ENCODE measurements at places on chromosomes 2 and 18.
A peak's percentile ranks its signal among the peaks of the same experiment; 100 is the strongest.

GRCh38 chr2:141932261-141932660 lies 198.6 kb downstream of the LRP1B start:
- peaks cover 5% of the 10 kb centered on the region for H3K36me3 ChIP-seq
- no peak overlapping the region for H3K27ac ChIP-seq
- no peaks in the 10 kb centered on the region for H3K27me3 ChIP-seq
- no peak overlapping the region for H3K4me3 ChIP-seq

- peaks cover 7% of the 10 kb centered on the region for H3K4me1 ChIP-seq
- H3K27ac ChIP-seq, result no peak overlapping the region
- H3K36me3 ChIP-seq, result no peaks in the 10 kb centered on the region
- DNase-seq, result no peak
- no peak overlapping the region for H3K4me3 ChIP-seq
Observed at GRCh38 chr2:64119369-64119768, 24.9 kb downstream of the PELI1 start.

DNA sequence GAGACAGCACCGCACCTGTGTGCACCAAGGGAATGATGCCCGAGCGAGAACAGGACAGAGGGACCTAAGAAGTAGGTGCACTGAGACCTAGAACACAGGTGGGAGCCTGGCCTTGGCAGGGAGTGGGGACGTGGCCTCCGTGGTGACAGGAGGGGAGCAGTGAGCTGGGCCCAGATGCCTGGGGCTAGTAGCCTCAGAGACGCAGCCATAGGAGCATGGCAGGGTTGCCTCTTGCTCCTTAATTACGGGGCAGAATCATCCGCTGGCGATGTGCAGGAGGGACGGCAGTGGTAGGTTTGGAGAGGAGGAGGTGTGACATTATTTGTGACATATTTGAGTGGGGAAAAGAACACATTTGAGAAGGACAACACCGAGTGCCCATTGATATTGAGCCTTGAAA lies 57.0 kb upstream of the HPCAL1 start:
- H3K4me1 ChIP-seq, result peaks cover 3% of the 10 kb centered on the region
- H3K4me3 ChIP-seq, result no peak overlapping the region
- H3K27ac ChIP-seq, result no peak overlapping the region
- H3K27me3 ChIP-seq, result peaks cover 3% of the 10 kb centered on the region

GRCh38 chr18:22188559-22189267 lies 19.3 kb downstream of the GATA6 start:
- H3K27ac ChIP-seq, result no peak overlapping the region
- no peak overlapping the region for H3K4me3 ChIP-seq
- no peaks in the 10 kb centered on the region for H3K4me1 ChIP-seq
- H3K36me3 ChIP-seq, result no peaks in the 10 kb centered on the region

- H3K36me3 ChIP-seq, result no peaks in the 10 kb centered on the region
- no peaks in the 10 kb centered on the region for H3K27me3 ChIP-seq
- peaks cover 9% of the 10 kb centered on the region for H3K4me1 ChIP-seq
- H3K4me3 ChIP-seq, result no peak overlapping the region
- no peak for DNase-seq
Observed at GRCh38 chr2:15142069-15142689, 419.0 kb downstream of the NBAS start.

GRCh38 chr2:145653553-145653952 lies 1133.6 kb upstream of the ZEB2 start:
- H3K27me3 ChIP-seq, result no peaks in the 10 kb centered on the region
- no peaks in the 10 kb centered on the region for H3K36me3 ChIP-seq
- H3K4me3 ChIP-seq, result no peak overlapping the region
- H3K4me1 ChIP-seq, result no peaks in the 10 kb centered on the region
- no peak overlapping the region for H3K27ac ChIP-seq

- H3K4me1 ChIP-seq, result peaks cover 12% of the 10 kb centered on the region
- DNase-seq, result peak; percentile 85
- H3K27ac ChIP-seq, result no peak overlapping the region
- no peak overlapping the region for H3K4me3 ChIP-seq
- H3K27me3 ChIP-seq, result peaks cover 16% of the 10 kb centered on the region
Observed at GRCh38 chr2:126886211-126886915, 12.3 kb upstream of the TEX51 start.

- no peak overlapping the region for H3K4me3 ChIP-seq
- H3K4me1 ChIP-seq, result no peaks in the 10 kb centered on the region
- H3K36me3 ChIP-seq, result no peaks in the 10 kb centered on the region
Observed at GRCh38 chr2:226308986-226309385, 490.6 kb downstream of the IRS1 start.

DNA sequence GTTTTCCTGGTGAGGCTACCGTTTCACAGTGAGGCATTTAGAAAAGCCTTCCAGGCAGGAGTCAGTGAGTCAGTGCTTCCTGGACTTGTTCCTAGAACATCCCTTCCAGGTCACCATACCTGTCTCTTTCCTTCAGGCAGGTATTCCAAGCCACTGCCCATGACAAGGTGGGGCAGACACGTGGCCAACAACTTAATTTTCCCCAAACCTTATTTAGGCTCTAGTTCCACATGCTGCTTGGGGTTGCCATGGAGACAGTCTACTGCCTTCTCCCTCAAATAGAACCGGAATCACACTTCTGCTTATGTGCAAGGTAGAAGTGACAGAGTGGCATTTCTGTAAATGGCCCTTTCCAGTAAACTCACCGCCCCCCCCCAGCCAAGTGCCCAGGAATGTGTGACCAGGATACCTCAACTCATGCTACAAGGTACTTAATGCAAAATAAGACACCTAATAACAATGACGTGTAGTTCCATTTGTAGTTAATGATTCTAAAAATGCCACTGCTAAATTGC lies 258.3 kb downstream of the PRKCE start:
- no peak overlapping the region for H3K27ac ChIP-seq
- H3K4me3 ChIP-seq, result no peak overlapping the region
- peaks cover 15% of the 10 kb centered on the region for H3K27me3 ChIP-seq
- no peak for DNase-seq
- H3K4me1 ChIP-seq, result peaks cover 14% of the 10 kb centered on the region
- H3K36me3 ChIP-seq, result no peaks in the 10 kb centered on the region

DNA sequence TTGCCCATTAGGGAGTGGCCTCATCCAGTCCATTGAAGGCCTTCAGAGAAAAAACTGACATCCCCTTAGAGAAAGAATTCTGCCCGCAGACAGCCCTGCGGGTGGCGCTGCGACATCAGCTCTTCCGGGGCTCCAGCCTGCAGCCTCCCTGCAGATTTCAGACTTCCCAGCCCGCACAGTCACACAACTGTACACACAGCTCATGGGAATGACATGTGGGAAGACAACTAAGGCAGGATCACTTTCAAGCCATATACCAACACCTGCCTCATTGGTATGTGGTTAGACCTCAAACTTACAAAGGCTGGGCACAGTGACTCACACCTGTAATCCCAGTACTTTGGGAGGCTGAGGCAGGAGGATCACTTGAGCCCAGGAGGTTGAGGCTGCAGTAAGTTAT lies 24.8 kb upstream of the TUBB6 start:
- no peak overlapping the region for H3K27ac ChIP-seq
- DNase-seq, result no peak
- H3K4me3 ChIP-seq, result no peak overlapping the region
- no peaks in the 10 kb centered on the region for H3K36me3 ChIP-seq
- peaks cover 8% of the 10 kb centered on the region for H3K27me3 ChIP-seq

DNA sequence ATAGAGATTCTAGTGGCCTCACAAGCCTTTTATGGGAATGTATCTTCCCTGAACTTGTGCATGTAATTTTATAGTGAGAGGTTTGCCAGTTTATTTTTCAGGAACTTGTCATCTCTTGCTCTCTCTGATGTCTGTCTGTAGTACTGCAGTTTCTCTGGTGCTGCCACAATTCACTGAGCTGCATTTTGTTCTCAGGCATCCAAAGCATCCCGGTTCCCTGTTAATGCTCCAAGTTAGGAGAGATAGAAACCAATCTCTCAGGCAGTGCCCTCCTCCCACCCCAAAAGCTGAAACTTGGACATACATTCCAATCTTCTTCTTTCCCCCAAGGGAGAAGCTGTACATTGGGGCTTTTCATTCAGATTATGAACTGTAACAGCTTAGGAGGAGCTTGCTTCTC lies 30.1 kb upstream of the GRB14 start:
- no peaks in the 10 kb centered on the region for H3K27me3 ChIP-seq
- H3K36me3 ChIP-seq, result peaks cover 11% of the 10 kb centered on the region
- no peak for DNase-seq
- no peak overlapping the region for H3K27ac ChIP-seq
- no peak overlapping the region for H3K4me3 ChIP-seq

- H3K27ac ChIP-seq, result no peak overlapping the region
- no peaks in the 10 kb centered on the region for H3K27me3 ChIP-seq
- DNase-seq, result no peak
- H3K4me3 ChIP-seq, result no peak overlapping the region
- peaks cover 4% of the 10 kb centered on the region for H3K36me3 ChIP-seq
Observed at GRCh38 chr2:21552981-21553380, 429.2 kb downstream of the TDRD15 start.

GRCh38 chr2:176074919-176075425 lies 8.8 kb downstream of the EVX2 start:
- peaks cover 7% of the 10 kb centered on the region for H3K36me3 ChIP-seq
- no peak overlapping the region for H3K27ac ChIP-seq
- peaks cover 14% of the 10 kb centered on the region for H3K4me1 ChIP-seq
- no peak for DNase-seq
- peak overlapping the region; percentile 81 for H3K4me3 ChIP-seq
- peaks cover 27% of the 10 kb centered on the region for H3K27me3 ChIP-seq

- H3K4me3 ChIP-seq, result no peak overlapping the region
- H3K4me1 ChIP-seq, result peaks cover 6% of the 10 kb centered on the region
Observed at GRCh38 chr2:76128622-76129021, 417.9 kb upstream of the GCFC2 start.

DNA sequence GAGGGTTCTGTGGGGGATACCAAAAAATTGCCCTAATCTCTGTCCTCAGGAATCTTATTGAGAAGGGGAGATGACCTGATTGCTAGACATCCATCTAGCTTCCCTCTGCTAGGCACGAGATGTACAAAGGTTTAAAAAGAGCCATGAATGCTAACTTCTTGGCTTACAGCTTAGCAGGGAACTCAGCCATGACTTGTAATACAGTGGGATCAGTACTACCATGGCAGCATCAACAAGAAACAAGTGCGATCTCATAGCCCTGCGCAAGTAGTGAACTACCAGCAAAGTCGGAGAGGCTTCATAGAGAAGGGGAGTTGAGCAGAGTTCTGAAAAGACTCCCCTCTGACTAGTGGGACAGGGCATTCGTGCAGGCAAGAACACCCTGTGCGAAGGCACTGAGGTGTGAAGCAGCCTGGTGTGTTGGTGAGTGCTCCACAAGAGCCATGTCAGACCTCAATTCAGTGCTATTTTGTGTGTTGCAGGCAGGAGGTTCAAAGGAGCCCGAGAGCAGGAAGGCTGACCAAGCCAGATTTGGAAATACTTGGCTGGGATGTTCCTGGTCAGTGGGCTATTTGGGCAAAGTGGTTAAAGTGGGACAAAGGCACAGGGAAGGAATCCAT lies 130.0 kb downstream of the FMNL2 start:
- H3K4me3 ChIP-seq, result peak overlapping the region; percentile 75
- peaks cover 73% of the 10 kb centered on the region for H3K4me1 ChIP-seq
- peak; percentile 32 for DNase-seq

DNA sequence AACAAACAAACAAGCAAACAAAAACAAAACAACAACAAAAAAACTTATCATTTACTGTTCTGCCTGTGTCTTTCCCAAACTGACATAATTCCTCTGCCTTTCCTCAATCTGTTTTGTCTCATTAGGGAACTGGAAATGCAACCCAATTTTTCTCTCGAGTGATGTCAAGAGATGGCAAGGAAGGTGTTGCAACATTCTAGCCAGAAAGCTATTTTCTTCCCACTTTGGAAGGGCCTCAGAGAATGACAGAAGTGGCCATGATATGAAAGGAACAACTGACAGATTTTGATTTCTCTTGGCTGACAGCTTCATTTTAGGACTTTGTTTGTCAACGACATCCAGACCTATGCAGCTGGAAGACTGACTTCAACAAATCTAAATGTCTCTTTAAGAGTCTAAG lies 24.7 kb downstream of the RND3 start:
- H3K4me1 ChIP-seq, result no peaks in the 10 kb centered on the region
- H3K27me3 ChIP-seq, result peaks cover 1% of the 10 kb centered on the region
- no peak for DNase-seq

DNA sequence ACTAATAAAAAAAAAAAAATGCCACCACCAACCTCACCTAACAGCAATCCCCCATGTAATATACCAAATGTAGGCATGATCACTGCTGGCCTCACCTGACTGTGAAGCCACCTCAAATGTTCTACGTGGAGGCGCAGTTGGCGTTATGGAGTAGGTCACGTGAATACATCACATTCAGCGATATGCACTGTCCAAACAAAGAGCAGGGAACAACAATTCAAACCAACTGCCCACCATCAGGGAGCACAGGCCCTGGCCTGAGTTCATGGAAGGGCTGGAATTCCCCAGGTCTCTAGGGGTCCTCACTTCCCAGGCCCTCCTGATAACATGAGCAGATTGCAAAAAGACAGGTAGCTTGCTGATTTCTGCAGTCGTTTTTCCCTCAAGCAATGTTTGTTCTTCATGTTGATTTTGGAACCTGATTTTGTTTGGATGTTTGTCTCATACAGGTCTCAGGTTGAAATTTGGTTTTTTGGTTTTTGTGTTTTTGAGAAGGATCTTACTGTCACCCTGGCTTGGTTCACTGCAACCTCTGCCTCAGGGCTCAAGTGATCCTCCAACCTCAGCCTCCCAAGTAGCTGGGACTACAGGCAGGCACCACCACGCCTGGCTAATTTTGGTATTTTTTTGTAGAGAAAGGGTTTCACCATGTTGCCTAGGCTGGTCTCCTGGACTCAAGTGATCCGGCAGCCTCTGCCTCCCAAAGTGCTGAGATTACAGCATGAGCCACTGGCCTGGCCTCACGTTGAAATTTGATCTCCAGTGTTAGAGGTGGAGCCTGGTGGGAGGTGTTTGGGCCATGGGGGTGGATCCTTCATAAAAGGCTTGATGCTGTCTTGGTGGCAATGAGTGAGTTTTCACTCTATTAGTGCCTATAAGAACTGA lies 15.5 kb downstream of the TBC1D8 start:
- no peaks in the 10 kb centered on the region for H3K36me3 ChIP-seq
- H3K4me1 ChIP-seq, result peaks cover 11% of the 10 kb centered on the region
- no peak overlapping the region for H3K4me3 ChIP-seq
- DNase-seq, result no peak
- no peak overlapping the region for H3K27ac ChIP-seq

DNA sequence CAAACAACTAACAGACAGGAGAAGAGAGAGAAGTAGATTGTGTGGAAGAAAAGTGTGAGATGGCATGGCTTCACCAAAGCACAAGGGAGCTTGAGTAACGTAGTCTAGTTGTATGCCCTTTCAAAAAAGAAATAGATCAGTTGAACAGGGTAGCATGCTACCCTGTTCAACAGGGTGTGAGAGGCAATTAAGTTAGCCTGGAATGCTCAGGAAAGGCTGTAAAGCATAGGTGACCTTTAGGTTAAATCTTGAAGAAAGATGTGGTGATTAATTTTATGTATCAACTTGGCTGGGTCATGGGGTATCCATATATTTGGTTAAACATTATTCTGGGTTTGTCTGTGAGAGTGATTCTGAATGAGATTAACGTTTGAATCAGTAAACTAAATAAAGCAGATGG lies 61.8 kb upstream of the ZC3H15 start:
- no peak for DNase-seq
- peaks cover 2% of the 10 kb centered on the region for H3K27me3 ChIP-seq
- H3K36me3 ChIP-seq, result no peaks in the 10 kb centered on the region
- H3K27ac ChIP-seq, result peak overlapping the region; percentile 40
- H3K4me1 ChIP-seq, result peaks cover 9% of the 10 kb centered on the region
